Stimulated activated CD4-positive, alpha-beta T cell treated with anti-CD3 and anti-CD28 coated beads, Interleukin-15, amount 100 ng/mL, for 1 hour (primary cell): ENCODE measurements at places on chromosomes 7 and 10.

- DNase-seq, result no peak
Observed at GRCh38 chr10:74929197-74929596, 102.8 kb downstream of the KAT6B start.

DNA sequence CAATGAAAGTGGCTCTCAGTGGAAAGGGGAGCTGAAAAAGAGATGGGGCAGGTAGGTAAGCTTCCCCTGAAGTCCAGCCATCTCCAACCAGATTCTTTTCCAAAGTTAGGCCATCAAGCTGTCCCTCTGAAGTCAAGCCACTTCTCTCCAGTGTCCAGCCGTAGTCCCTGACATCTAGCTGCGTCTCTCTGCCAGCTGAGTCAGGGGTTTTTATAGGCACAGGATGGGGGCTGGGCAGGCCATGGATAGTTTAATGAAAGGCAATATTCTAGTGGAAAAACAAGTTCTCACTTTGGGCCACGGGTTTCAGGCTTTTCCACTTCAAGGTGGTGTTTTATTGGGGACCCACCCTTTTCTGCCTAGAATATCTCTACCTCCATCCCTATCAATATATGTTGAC is 36.8 kb downstream of the AVL9 start:
- DNase-seq, result no peak

- DNase-seq, result no peak
Observed at GRCh38 chr7:155377838-155378579, 79.9 kb upstream of the EN2 start.

- DNase-seq, result no peak
Observed at GRCh38 chr10:55160655-55161283, 359.7 kb upstream of the PCDH15 start.

DNA sequence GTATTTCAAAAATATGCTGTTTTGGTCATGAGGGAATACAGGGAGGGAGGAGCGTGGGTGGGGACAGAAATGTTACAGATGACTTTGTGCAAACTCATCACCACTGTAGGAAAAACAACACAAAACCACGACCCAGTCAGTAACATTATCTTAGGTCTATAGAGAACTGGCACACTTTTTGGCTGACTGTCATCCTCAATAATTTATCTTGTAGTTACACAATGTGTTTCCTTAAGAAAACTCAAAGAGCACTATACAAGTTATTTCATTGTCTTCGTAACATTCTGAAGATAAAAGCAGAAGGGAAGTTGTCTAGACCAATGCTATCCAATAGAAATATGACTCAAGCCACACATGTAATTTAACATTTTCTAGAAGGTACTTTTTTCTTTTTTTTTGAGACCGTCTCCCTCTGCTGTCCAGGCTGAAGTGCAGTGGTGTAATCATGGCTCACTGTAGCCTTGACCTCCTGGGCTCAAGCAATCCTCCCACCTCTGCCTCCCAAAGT is 16.9 kb upstream of the CDK14 start:
- no peak for DNase-seq

- no peak for DNase-seq
Observed at GRCh38 chr10:91617072-91617609, 15.7 kb downstream of the PPP1R3C start.

DNA sequence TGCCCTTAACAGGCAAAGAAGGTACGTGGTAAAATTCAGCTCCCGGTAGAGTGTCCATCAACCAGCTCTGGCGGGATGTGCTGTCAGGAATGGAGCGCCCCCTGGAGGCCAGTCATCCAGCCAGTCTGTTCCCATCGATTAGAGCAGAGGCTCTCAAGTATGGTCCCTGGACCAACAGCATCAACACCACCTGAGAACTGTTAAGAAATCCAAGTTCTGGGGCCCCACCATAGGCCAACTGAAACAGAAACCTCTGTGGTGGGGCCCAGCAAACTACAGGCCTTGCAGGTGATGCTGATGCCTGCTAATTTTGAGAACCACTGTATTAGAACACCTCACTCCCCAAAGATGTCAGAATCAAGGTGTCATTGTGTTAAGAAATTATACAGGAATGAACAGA is 109.2 kb downstream of the DPY19L1 start:
- DNase-seq, result peak; percentile 22

DNA sequence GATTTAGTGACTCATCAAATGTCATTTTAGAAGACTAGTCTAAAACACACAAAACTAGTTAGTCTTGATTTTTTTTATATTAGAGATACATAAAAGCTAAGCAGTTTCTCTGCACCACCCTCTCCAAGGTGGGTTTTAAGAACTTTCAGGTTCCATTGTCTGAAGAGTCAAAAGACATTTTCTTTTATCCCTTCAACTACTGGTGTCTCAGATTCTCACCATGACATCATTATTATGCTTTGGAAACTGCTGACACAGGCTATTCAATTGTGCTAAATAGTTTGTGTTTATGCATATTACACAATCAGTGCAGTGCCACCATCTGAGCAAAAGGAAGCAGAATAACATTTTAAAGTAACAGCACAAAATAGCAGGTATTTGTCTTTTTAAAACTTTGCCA is 52.2 kb downstream of the IGF2BP3 start:
- no peak for DNase-seq

- no peak for DNase-seq
Observed at GRCh38 chr10:126713594-126713993, 43.1 kb upstream of the C10orf90 start.

- no peak for DNase-seq
Observed at GRCh38 chr10:6402349-6402709, 177.7 kb downstream of the PRKCQ start.

DNA sequence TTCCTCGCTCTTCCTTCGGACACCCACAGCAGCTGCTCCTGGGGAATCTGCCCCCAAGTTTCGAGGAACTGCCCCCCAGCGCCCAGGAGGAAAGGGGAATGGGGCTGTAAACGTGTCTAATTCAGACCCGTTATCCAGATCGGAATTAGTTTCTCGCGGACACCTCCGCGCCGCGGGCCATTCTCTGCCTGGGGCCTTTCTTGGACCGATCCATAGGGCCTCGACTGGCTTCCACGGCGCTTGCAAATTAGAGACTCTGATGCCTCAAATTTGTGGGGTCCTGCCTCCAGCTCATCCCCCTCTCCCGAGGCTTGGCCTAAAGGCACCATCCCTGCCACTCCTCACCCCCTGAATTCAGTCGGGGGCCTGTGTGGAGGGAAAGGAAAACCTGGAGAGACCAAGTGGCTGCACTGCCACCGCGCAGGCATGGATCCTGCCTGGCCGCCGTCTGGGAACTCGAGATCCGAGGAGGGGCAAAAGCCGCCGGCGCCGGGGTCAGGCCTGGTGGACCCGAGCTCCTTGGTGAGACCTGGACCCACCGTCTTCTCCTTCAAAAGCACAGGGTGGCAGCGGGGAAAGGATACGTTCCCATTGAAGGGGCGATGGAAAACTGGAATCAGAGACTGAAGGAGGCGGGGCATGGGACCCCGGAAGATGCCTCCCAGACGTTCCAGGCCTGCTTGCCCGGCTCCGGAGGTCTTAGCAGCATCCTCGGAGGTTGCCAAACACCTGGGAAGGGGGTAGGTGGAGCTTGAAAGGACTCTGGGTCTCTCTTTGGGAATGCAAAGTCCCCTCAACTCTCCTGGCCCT is 13.7 kb downstream of the LBX1 start:
- DNase-seq, result no peak

GRCh38 chr7:15309872-15310271 is 251.9 kb downstream of the AGMO start:
- DNase-seq, result no peak

- no peak for DNase-seq
Observed at GRCh38 chr7:92052684-92053083, 81.6 kb downstream of the CYP51A1 start.

DNA sequence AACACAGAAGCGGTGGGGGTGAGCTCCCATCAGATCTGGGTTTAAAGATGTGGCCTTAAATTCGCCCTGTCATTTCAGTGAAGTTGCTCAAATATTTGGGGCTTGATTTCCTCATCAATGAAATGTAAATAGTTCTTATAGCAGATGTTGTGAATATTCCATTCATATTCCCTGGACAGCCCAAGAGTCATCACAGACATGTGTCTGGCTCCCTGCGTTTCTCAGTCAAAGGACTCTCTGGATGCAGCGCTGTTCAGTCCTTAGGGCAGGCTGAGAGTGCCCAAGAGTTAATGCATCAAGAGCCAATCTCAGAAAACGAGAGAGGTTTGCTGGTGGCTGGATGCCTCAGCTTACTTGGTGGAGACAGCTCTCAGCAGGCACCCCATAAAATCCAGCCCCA is 475.5 kb upstream of the VSTM2A start:
- no peak for DNase-seq

- no peak for DNase-seq
Observed at GRCh38 chr10:17031637-17032635, 97.7 kb downstream of the CUBN start.

GRCh38 chr10:129450391-129450790 is 16.6 kb upstream of the MGMT start:
- DNase-seq, result no peak

- DNase-seq, result no peak
Observed at GRCh38 chr7:17526621-17527020, 228.2 kb downstream of the AHR start.

DNA sequence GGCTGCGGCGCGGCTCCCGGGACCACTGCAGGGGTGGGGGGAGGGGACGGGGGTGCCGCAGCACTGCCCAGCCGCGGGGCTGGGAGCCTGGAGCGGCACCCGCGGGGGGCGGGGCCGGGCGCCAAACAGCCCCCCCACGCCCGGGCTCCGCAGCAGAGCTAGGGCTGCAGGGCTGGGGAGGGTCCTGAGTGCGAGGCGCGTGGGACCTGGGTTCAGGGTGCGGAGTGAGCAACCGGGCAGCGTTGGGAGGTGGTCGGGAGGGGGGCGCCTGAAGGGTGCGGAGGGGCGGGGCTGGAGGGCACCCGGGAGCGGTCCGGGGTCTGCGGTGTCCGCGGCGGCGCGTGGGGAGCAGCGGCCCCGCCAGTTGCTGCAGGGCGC is 528 bp downstream of the CAMK2G start:
- no peak for DNase-seq

GRCh38 chr7:104758504-104758903 is 255.5 kb upstream of the KMT2E start:
- DNase-seq, result no peak

DNA sequence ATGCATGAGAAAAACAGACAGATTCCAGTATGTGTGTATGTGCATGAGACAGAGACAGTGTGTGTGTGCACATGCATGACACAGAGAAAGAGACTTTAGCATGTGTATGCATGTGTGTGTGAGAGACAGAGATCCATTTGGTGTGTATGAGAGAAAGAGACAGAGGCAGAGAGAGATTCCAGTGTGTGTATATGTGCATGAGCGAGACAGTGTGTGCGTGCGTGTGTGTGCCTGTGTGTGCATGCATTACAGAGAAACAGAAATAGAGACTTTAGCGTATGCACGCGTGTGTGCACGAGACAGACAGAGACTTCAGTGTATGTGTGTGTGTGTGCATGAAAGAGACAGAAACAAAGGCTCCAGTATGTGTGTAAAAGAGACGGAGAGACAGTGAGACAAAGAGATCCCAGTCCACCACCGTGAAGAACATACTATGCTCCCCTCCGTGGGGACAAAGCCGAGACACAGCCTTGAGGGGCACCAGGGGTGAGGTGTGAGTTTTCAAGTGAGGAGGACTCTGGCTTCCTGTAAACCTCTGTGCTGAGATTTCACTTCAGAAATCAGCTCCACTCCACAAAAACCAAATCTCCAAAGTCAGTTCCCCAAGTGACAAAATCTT is 188.9 kb downstream of the GRID1 start:
- DNase-seq, result no peak

DNA sequence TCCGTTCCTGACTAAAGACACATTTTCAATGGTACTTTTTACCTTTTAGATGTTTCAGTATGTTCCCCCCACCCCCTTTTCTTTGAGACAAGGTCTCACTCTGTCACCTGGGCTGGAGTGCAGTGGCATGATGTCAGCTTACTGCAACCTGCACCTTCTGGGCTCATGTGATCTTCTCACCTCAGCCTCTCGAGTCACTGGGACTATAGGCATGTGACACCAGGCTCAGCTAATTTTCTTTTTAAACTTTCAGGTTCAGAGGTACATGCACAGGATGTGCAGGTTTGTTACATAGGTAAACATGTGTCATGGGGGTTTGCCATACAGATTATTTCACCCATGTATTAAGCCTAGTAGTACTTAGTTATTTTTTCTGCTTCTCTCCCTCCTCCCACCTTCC is 99.3 kb upstream of the RPA3 start:
- no peak for DNase-seq

- no peak for DNase-seq
Observed at GRCh38 chr10:90461437-90462155, 396.2 kb downstream of the HTR7 start.

GRCh38 chr10:107444443-107444842 is 279.9 kb upstream of the SORCS1 start:
- no peak for DNase-seq

DNA sequence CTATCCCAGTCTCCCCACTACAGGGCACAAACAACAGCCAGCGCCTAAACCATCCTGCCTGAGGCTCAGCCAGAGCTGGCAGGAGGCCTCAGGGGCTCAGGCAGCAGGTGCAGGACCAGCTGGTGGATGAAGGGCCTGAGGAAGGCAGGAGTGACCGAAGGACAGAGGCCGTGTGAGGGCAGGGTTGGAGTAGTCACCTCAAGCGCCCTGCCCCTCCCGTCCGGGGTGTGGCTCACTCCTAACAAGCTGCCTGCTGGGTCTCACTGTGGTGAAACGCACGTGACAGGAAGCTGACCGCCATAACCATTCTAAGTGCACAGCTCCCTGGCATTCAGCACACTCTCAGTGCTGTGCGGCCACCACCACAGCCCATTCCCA is 281.1 kb downstream of the ELFN1 start:
- no peak for DNase-seq

GRCh38 chr10:73287441-73287840 is 35.0 kb upstream of the MRPS16 start:
- DNase-seq, result no peak

DNA sequence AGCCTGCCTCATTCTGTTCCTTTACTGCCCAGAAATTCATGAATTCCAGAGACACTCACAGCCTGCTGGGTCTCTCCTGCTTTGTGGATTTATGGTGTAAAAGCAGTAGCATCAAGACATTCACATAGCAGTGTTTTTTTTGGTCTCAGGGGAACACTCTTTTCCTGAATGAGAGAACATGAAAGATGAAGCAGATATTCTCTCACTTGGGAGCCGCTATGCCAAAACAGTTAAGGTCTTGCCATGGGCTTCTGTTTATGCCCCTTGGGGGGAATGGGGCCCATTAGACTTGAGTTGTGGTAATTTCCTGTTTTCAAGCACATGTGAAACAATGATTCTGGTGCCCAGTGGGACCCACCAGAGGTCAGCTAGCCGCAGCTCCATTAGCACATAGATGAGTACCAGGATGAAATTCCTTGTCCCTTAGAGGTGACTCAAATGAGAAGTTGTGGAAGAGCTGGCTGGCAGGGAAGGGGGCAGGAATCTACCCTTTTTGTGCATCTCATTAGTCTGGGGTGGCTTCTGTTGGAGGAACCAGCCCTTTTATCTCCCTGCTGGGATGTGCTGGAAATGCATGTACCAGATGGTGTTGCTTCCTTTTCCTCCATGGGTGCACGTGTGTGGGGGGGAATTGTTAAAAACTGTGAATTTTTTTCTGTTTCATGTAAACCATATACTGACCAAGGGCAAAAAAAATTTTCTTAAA is 13.3 kb downstream of the BMPER start:
- DNase-seq, result no peak

GRCh38 chr10:109971634-109972033 is 36.1 kb upstream of the ADD3 start:
- no peak for DNase-seq

- DNase-seq, result no peak
Observed at GRCh38 chr10:125008689-125009638, 67.0 kb downstream of the ZRANB1 start.

- DNase-seq, result no peak
Observed at GRCh38 chr10:36494371-36494770, 631.0 kb upstream of the ANKRD30A start.

- no peak for DNase-seq
Observed at GRCh38 chr10:115980470-115980869, 292.5 kb downstream of the GFRA1 start.
